Left lung (tissue), 14 donors: ENCODE measurements at places on chromosomes 5 and 9. TPM values are rescaled to one million over a fixed set of nuclear protein-coding genes. Genes with fewer than 3 reads are reported as not detected.
A peak's percentile ranks its signal among the peaks of the same experiment; 100 is the strongest.

- DNase-seq, result peak; percentile 78
Measured at GRCh38 chr5:1294206-1294834, 548 bp downstream of the TERT start.

DNA sequence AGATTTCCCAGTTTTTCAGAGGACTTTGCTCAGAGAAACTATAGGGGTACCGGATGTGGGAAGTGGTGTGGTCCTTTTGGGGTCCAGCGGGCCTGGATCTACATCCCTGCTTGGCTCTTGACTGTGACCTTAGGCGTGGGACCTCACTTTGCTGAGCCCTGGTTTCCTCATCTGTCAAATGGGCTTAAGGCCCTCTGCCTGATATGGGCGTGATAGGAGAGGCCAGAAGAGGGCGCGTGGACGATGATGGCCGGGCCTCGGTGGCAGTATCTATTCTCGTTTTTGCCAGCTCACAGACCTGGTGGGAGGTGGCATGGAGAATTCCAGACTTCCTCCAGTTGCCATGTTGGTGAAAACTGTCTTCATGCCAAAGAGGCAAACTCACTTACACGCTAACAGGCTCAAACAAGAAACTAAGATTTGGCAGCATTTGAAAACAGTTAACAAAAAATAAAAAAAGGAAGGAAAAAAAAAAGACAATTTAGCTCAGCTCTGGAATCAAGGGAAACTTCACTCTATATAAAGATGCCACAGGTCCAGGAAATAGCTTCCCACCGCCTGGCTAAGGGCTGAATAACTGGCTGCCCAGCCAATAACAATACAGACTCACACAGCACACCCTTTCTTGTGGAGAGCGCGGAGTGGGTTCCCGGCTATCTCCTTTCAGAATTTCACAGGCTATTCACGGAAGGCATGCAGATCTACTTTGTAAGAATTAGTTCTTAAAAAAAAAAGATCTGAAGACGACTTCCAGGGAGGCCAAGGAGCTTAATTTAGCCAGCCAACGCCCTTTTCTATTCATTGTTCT, 1.7 kb downstream of the SH3PXD2B start:
- no peak for DNase-seq

DNA sequence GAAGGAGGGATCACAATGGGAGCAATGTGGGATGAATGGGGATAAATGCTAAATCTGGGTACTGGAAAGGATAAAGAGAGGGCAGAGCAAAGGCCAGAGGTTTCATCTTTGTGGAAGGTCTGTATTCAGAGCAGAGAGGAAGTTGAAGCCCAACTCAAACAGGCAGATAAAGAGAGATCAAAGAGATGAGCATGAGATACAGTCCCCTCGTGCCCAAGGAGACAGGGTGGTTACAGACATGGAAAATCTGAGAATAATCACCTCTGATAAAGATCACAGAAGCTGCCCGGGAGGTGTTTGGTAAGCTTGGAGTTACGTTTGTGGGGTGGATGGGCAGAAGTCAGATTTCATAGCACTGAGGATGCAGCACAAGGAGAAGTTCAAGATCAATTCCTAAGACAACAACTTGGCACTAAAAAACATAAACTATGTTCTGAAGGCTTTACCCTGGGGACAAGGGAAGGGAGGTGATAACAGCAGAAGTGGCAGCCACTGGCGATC, 459 bp upstream of the ERAP2 start:
- no peak for DNase-seq

- no peak for DNase-seq
Measured at GRCh38 chr9:82574911-82575310, 488.0 kb downstream of the RASEF start.

DNA sequence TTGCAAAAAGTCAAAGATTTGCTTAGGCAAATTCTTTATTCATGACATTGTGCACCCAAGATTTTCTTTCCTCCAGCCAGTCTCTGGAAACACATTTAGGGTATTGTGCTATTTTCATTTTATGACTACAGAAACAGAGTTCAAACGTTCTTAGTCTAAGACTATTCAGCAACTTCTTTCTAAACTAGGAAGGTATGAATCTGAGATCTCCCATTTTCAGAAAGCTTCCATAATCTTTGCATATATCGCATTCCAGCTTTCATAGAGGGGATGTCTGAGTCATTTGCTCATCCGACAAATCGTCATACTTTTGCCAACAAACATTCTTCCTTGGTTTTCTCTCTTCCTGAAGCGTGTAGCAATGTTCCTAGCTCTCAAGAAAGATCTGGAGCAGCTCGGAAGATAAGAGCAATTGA, 1.6 kb upstream of the PAPPA start:
- no peak for DNase-seq

DBH gene
- 0.08 TPM for total RNA-seq
